Upper lobe of right lung (tissue), 1 donor: ENCODE measurements at places on chromosomes 3 and 15. TPM values are rescaled to one million over a fixed set of nuclear protein-coding genes. Genes with fewer than 3 reads are reported as not detected.

- no peaks in the 10 kb centered on the region for H3K27me3 ChIP-seq
- no peak for DNase-seq
- peaks cover 5% of the 10 kb centered on the region for H3K4me1 ChIP-seq
- H3K4me3 ChIP-seq = no peak overlapping the region
- no peaks in the 10 kb centered on the region for H3K36me3 ChIP-seq
These were observed 637.2 kb downstream of the NTRK3 start for GRCh38 chr15:87619161-87619960.

- DNase-seq = no peak
- H3K4me3 ChIP-seq = no peak overlapping the region
- H3K27me3 ChIP-seq = peaks cover 7% of the 10 kb centered on the region
- peaks cover 12% of the 10 kb centered on the region for H3K4me1 ChIP-seq
- no peaks in the 10 kb centered on the region for H3K36me3 ChIP-seq
- no peak overlapping the region for H3K27ac ChIP-seq
These were observed 4.4 kb upstream of the CA12 start for GRCh38 chr15:63385911-63386531.

- H3K27me3 ChIP-seq = no peaks in the 10 kb centered on the region
- H3K4me3 ChIP-seq = no peak overlapping the region
- no peak overlapping the region for H3K27ac ChIP-seq
- no peaks in the 10 kb centered on the region for H3K4me1 ChIP-seq
These were observed 321.2 kb downstream of the WDR72 start for GRCh38 chr15:53437985-53438841.

- H3K4me3 ChIP-seq = no peak overlapping the region
- H3K4me1 ChIP-seq = no peaks in the 10 kb centered on the region
- H3K36me3 ChIP-seq = no peaks in the 10 kb centered on the region
- DNase-seq = no peak
- no peaks in the 10 kb centered on the region for H3K27me3 ChIP-seq
These were observed 114.4 kb downstream of the CHSY1 start for GRCh38 chr15:101137312-101137940.

GRCh38 chr3:135755330-135756105, 210.0 kb upstream of the PPP2R3A start:
- no peaks in the 10 kb centered on the region for H3K27me3 ChIP-seq
- H3K27ac ChIP-seq = no peak overlapping the region
- H3K36me3 ChIP-seq = no peaks in the 10 kb centered on the region
- no peak for DNase-seq
- no peak overlapping the region for H3K4me3 ChIP-seq

DNA sequence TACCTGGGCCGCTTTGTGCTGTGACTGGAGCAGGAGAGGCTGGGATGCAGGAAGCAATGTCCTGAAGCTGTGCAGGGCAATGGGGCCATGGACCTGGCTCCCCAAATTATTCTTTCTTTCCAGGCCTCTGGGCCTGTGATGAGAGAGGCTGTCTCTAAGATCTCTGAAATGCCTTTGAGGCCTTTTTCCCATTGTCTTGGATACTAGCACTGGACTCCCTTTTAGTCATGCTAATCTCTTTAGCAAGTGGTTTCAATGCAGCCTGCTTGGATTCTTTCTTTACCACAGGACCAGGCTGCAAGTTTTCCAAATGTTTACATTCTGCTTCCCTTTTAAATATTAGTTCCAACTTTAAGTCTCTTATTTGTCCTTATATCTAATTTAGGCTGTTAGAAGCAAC, 64.8 kb upstream of the SGO1 start:
- no peak overlapping the region for H3K27ac ChIP-seq
- no peaks in the 10 kb centered on the region for H3K36me3 ChIP-seq
- no peaks in the 10 kb centered on the region for H3K27me3 ChIP-seq

DNA sequence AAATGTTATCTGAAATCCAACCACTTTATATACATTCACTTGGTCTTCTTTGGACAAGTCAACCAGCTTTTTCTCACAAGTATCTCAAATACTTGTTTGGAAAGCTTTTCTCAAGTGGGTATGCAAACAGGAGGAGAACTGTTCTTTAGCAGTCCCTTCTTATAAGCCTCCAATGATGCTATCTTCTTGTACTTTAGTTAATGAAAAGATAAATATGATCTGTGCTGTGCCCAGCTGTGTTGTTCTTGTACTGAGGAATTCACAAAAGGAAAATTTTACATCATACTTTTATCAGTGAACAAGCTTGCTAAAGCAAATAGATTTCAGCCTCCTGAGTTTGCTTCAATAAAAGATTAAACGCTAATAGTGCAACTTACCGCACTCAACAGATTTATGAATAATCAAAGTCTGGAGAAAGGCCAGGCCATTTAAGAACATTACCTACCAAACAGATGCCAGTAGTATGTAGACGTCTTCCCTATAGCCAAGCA, 395.2 kb downstream of the MECOM start:
- H3K4me3 ChIP-seq = no peak overlapping the region
- no peaks in the 10 kb centered on the region for H3K36me3 ChIP-seq
- H3K4me1 ChIP-seq = peaks cover 15% of the 10 kb centered on the region
- no peak for DNase-seq

Gene LRRC49
- 4.3 TPM for total RNA-seq

Gene PTX3
- total RNA-seq = 7.2 TPM

Gene NR2E3
- 0.26 TPM for total RNA-seq

Gene ATG3
- 48.6 TPM for total RNA-seq
